Activated T-cell treated with anti-CD3 and anti-CD28 coated beads, Interleukin-2, amount 50 U/mL, for 48 hours (primary cell): ENCODE measurements at places on chromosomes 5 and 9.

GRCh38 chr9:89710697-89711096 lies 105.9 kb downstream of the GADD45G start:
- DNase-seq: no peak

DNA sequence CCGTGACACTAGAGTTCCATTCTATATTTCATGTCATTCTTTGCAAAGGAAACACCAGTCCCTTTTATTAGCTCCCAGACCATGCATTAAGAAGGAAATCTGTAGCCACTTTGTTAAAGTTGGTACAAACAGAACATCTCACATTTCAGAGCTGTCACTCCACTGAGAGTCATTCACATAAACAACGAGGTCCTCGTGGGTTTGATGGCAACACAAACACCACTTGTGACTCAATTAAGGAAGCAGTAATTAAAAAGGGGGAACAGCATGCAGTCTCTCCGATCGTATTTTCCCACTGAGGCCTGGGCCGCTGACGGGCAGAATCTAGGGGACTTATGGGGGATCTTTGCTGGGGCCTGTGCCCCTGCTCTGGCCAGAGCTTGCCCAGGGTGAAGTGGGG lies 94.2 kb upstream of the ZNF618 start:
- DNase-seq: no peak

GRCh38 chr5:149474198-149474597 lies 77.0 kb downstream of the CSNK1A1 start:
- no peak for DNase-seq

DNA sequence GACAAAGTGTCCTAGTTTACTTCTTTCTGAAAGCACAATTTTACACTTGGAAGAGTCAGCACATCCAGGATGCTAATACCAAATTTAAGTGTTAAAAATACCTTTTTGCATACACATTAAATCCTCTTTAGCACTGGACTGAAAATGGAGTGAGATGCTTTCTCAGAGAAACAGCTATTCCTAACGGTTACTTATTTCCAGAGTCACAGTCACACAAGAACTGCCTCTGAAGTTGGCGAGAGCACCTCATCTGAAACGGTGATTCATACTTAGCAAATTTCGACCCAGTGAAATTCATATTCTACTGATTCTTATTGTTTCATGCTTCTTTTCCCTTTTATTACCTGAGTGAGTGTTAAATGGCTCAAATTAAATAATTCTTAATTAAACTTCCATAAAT lies 12.2 kb downstream of the CDH18 start:
- no peak for DNase-seq

- DNase-seq: no peak
These were observed 21.1 kb downstream of the HMGCR start for GRCh38 chr5:75358117-75358516.

DNA sequence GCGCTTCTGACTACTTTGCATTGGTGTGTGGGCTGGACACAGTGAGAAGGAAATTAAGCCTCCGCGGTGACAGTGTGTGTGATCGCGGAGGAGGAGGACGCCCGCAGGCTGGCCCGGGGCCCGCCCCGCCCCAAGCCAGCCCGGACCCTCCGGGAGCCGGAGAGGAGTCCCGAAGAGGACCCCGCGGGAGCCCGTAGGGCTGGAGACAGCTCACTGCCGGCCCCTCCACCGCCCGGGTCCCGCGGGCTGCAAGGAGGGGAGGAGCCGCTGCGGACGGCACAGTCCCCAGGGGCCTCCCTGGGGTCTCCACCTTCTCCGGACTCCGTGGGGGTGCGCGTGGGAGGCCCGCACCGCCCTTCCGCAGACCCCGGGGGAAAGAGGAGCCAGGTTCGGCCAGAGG lies 146.4 kb upstream of the ERCC6L2 start:
- no peak for DNase-seq

- DNase-seq: no peak
These were observed 329.5 kb downstream of the DEPDC1B start for GRCh38 chr5:60370508-60370907.

GRCh38 chr9:117707561-117707960 lies 3.4 kb downstream of the TLR4 start:
- no peak for DNase-seq

DNA sequence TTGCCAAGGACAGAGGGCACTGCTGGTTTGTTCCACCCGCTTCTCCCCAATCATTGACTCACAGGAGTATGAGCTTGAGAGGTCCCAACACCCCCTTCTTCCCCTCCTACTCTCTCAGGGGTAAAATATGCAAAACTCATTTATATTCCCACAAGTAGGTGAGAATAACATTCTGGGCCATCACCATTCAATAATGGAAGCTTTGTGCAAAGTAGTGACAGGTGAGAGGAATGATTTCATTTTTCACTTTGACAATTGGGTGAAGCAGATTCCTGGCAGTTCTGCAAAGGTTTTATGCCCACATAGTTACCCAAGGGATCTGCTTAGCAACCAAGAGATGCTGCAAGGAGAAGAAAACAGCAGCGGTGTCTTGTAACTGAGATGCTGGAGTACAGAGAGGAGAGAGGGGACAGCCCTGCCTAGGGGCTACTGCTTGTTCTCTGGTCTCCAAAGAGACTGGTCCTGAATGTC lies 137.6 kb downstream of the CMYA5 start:
- no peak for DNase-seq
